COR-L47 (cell line): ENCODE measurements at places on chromosomes 11 and 22.
A peak's percentile ranks its signal among the peaks of the same experiment; 100 is the strongest.

GRCh38 chr11:42786981-42787380 lies 524.8 kb upstream of the API5 start:
- no peak for DNase-seq

GRCh38 chr11:129992161-129992944 lies 10.3 kb downstream of the PRDM10 start:
- DNase-seq, result peak; percentile 60

- peak; percentile 24 for DNase-seq
These were observed 31.6 kb upstream of the WNT11 start for GRCh38 chr11:76237914-76238313.

DNA sequence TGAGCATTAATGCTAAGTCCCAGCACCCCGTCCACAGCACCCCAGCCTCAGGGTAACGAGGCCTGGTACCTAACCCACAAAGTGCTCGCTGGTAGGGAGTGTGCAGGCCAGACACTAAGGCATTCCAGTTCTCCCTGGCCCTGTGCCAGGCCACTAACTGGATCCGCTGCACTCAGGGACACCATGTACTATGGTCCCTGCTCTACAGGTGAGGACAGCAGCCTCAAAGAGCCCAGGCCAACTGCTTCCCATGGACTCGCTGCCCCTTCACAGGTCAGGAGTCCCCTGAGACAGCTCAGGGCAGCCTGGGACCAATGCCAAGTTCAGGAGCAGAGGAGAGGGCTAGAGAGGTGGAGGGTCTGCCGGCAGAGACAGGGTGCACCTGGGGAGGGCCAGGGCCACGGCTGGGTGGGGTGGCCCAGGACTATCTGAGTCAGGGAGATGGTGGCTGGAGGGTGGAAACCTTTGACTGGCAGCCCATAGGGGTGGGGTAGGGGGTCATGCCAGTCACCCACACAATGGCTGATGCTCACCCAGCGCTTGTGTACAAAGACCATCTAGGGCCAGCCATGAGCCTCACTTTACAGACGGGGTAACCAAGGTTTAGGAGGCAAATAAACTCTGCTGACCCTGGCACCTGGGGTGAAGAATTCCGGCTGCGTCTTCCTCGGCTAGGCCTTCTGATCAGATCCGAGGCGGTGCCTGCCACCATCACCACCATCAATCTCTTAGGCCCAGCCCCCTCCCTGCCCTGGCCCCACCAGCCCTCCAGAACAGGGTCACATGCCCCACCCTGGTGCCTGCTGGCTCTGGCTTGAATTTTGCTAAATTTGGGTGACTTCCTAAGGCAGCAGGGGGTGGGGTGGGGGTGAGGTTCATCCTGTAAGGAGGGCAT lies 5.6 kb downstream of the OSBPL5 start:
- DNase-seq, result no peak

DNA sequence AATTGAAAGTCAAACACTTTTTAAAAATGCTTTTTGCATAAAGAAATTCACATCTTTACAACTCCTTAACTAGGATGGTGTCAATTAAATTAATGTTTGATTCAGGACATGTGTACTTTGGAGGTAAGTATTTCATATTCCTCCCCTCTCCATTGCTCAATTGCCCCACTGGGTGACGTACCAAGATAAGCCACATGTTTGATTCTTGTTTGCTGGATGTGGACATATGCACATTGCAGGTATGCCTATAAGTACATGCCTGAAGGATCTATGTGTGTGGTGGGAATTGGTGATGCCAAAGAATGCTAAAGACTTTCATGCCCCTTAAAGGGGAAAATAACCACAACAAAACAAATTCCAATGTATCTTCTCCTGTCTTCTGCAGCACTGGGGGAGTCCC lies 5.8 kb downstream of the CD44 start:
- DNase-seq, result no peak

DNA sequence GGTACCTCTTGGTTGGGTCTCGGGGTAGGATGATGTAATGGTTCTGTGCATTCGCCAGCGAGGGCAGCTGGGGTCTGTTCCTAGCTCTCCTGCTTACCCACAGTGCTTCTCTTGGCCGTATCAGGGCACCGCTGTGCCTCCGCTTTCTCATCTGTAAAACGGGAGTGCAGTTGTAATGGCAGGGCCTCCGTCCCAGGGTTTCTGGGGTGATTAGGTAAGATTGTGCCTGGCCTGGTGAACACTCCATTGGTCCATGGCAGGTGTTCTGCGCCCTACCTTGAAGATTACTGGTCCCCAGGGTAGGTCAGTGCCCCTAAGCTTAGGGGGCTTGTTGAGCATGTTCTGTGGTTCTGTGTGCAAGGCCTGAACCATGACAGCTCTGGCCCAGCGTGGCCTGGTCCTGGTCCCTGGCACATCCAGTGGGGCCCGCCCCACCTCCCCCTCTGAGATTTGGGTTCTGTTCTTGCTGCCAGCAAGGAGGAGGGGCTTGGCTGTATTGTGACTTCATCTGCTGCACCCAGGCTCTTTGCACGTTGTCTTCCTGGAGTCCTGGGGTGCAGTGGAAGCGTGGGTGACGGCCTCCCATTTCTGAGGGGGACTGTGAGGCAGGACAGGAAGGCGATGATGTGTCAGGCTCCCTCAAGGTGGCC lies 4.9 kb downstream of the MYRF start:
- no peak for DNase-seq

DNA sequence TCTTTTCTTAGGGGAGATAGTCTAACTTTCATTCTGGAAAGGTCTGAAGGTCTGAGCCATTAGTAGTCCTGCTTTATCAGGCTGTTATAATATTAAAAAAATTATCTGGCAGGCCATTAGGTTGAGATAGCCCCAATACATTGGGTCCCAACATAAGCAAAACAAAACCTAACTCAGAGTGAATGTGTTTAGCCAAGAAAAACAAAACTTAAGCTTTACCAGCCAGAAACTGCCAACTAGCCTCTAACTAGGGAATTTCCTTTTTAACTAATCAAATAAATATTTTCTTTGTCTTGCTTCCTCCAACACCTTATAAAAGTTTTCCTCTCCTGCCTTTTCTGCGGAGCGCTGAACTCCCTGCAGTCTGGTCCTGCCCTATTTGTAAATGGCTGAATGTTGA lies 1137.7 kb upstream of the CNTN5 start:
- no peak for DNase-seq

GRCh38 chr22:23215294-23216241 lies 35.3 kb downstream of the BCR start:
- no peak for DNase-seq

DNA sequence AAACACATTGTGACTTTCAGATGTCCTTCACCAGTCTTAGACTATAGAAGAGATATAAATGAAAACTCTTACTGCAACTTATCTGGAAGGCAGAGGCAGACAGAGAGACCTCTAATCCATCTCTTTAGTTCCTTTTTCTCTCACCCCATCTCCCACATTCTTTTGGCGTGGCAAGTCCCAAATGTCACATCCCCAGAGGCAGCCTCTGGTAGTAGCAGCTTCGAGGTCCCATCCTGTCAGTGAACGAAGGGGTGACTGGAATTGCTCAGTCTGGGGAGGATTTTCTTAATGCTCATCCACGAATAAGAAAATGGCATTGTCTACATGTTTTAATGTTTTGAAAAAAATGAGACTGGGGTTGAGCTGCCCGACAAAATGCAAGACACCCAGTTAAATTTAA lies 201.4 kb downstream of the GRIA4 start:
- no peak for DNase-seq

DNA sequence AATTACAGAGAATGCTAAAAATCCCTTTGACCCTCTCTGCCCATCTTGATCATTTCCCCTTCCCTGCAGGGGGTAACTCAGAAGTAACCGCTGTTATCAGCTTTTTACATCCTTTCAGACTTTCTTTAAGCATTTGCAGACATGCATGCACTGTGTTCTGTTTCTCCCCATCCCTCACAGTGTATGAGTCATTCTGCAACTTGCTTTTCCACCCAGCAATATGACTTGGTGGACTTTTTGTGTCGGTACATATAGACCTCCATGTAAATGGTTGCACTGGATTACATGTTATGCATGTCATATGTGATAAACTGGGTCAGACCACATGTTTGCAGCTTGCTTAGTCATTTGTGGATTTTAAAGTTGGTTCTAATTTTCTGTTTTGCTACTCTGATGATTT lies 87.7 kb upstream of the NECTIN1 start:
- no peak for DNase-seq

- no peak for DNase-seq
These were observed 14.5 kb downstream of the CARS1 start for GRCh38 chr11:3042496-3043314.

- no peak for DNase-seq
These were observed 3.1 kb upstream of the IGF2 start for GRCh38 chr11:2142300-2142759.

DNA sequence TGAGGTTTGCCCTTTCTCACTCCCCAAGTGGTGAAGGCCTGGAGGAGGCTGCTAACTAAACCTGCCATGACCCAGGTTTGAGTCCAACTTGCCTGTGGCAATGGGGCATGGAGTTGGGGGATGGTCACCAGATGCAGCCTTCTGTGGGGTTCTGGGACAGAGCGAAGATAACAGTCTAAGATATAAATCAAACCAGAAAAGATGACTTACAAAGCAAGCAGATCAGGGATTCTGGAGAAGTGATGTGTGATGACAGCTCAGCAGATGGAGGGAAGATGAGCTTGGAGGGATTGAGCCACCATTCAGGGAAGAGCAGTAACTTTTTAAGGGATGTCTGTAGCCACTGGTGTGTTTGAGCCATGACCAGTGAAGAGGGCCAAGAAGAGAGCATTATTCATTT lies 63.6 kb downstream of the MTNR1B start:
- no peak for DNase-seq

- DNase-seq, result no peak
These were observed 2.0 kb downstream of the HSCB start for GRCh38 chr22:28743852-28744251.

- DNase-seq, result no peak
These were observed 520.4 kb upstream of the LUZP2 start for GRCh38 chr11:23976426-23976825.

DNA sequence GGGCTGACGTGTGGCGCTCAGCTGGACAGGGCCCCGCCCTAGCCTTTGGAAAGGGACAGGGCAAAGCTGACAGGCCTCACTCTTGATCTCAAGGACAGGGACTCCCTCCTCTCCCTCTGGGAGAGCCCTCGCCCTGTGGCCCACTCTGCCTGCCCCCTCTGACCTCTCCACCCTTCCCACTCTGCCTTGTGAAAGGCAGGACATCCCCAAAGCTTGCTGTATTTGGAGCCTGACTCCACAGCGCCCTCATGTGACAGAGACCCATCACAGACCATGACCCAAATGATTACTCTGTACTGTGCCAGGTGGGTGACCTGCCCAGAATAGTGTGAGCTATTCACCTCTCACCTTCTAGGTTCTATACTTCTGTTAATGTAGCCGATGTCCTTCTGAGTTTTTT lies 18.8 kb downstream of the P2RY2 start:
- DNase-seq, result no peak

GRCh38 chr11:12693094-12693478 lies 18.9 kb downstream of the TEAD1 start:
- no peak for DNase-seq

- DNase-seq, result no peak
These were observed 46.7 kb downstream of the CD44 start for GRCh38 chr11:35185696-35186095.

DNA sequence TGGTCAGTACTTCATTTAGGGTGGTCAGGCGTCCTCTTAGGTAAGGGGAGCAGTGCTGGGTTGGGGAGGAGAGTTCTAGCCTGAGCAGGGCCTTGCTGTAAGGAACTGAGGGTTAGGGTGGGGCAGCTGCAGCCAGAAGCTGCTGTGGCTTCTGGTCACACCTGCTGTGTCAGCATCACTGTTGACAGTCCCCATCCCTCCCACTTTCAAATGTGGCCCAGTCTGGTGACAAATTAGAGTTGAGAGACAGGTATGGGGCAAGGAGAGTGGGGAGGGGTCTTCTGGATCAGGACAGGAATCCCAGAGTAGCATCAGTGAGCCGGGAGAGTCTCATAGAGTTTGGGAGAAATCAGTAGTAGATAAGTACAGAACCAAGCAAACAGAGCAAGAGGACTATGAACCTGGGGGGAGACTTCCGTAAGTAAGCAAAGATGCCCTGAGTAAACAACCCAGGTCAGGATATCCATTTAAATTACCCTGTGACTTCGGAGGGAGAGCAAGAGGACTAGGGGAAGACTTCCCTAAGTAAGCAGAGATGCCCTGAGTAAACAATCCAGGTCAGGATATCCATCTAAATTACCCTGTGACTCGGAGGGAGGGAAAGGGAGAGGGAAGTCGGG lies 53.7 kb downstream of the PPP6R2 start:
- no peak for DNase-seq

DNA sequence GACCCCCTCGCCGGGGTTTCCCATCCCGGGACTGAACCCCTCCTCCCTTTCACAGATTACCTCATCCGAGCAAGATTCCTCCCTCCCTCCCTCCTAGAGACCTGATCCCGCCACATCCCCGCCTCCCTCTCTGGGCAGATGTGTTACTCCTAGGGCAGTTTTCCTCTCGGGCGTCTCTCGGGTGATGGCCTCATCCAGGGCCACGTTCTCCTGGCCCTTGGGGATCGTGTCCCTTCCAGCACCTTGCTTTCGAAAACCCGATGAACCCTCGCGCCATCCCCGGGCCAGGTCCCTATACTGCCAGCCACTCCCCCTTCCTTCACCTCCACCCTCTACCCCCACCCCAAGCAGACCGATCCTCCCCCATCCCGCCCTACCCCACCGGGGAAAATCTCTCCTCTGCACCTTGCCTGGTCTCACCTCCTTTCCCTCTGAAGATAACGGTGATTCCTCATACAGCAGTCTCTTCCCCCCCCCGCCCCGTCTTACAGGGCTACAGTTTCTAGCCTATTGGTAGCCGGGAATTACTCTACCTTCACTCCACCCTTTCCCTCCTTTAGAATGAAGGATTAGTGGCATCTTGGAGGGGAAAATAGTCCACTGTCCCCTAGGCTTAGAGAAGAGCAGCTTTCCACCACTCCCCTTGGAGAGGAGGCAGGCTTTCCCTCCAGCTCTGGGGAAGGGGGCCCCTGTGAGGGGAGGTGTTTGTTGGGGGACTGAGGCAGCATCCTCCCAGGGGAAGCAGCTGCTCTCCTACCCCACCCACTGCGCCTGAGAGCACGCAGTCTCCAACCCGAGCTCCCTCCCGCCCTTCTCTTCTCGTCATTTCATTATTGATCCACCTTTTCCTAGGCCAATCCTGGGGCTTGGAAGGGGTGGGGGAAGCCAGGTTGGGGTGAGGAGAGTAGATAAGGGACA lies 1.2 kb downstream of the KMT2A start:
- no peak for DNase-seq

GRCh38 chr11:2778630-2779498 lies 79.1 kb upstream of the KCNQ1OT1 start:
- peak; percentile 66 for DNase-seq

GRCh38 chr22:29267462-29267857 lies 321 bp downstream of the RHBDD3 start:
- no peak for DNase-seq

DNA sequence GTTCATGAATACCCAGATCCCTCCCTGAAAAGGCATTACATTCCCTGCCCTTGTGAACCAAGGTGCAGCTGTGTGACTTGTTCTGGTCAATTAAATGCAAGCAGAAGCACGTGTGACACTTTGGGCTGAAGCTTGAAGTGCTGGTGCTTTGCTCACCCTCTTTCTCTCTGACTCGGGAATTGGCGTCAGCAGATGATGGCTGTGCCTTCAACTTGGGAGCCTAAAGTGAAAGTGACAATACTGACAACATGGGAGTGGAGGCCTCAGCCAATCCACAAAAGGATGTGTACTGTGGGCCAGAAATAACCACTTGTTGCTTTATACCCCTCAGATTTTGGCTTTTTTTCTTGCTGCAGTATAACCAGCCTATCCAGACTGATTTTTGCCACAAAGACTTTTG lies 148.3 kb upstream of the THY1 start:
- no peak for DNase-seq
